Suppressor macrophage treated with lipopolysaccharide for 4 hours (primary cell): ENCODE measurements at places on chromosomes 4 and X.

DNA sequence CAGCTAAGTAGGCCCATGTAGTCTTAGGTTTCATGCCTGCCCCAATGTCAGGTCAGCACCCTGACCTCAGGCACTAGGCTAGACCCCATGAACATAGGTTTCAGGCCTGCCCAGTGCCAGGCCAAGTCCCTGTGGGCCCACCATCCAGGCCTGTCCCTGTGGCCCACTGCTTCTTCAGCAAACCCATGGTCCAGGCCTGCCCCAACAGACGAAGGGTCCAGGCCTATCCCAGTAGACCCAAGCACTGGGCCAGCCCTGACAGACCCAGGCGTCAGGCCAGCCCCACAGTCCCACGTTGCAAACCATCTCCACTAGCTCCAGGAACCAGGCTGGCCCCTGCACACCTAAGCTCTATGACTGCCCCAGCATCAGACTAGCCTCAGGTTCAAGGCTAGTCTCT is 92.4 kb downstream of the ENOX2 start:
- DNase-seq = no peak

DNA sequence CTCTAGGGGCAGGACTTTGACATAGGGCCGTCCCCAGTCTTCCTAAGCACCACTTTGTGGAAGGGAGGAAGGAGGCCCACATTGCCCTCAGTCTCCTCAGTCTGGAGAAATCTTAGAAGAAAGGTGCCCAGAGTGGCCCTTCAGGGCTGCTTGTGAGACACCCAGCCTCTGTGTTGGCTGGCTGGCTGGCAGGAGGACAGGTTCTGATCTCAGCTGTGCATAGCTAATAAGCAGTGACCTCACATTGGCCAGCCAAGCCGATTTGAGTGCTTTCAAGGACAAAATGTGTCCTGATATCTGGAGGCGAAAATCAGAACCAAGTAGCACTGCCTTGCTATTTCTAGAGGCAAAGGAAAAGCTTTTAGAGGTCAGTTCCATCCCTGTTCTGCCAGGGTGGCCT is 211.5 kb downstream of the BCOR start:
- DNase-seq = no peak

DNA sequence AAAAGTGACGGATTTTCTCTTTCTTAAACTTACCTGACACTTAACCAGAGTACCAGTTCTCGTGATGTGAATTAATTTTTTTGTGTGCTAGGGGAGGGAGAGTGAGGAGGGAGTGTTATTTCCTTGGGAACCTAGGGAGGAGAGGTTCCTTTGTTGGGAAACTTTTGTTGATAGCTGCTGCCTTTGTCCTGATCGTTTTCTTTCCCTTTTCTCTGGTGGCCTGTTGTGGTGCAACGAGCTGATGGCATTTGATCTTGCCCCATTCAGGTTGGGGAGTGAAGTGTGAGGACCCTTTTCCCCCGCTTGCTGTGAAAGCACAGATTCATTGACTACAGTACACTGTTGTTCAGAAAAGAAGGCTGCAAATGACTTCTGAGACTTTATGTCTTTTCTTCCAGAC is 59.8 kb downstream of the SLC9A6 start:
- no peak for DNase-seq

DNA sequence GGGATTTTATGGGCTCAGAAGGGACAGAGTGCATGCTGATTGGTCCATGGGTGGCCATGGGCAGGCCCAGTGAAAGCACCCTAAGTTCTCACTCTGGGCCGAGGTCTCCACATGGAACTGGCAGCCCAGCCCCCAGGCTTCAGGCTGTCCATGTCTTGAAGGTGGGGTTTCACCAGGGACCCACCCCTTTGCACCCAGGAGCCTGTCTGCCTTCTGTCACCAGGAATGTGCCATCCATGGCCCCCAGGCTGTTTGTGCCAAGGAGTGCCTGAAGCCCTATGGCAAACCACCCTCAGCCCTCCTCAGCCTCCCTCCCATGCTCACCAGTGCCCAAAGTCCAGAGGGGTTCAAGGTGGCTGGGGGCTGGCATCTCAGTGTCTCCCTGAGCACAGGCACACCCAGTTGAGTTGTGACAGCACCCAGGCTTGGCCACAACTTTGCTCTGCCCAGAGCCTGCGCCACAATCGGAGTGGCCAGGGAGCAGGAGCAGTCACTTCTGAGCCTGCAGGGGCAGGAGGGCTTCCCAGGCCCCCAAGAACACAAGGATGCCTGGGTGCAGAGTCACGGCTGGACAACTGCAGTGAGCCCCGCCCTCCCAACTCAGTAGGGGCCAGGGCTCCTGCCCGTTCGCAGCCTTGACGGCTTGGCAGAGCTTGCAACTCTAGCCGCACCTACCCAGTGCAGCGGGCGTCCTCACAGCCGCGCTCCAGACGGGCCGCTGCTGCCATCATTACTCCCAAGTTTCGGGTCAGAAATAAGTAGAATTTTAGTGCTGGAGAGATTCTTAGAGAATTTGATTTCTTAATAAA is 185.3 kb upstream of the NUDT6 start:
- no peak for DNase-seq

- DNase-seq = peak; percentile 77
Measured at GRCh38 chr4:73865431-73866096, 3.6 kb upstream of the CXCL1 start.

DNA sequence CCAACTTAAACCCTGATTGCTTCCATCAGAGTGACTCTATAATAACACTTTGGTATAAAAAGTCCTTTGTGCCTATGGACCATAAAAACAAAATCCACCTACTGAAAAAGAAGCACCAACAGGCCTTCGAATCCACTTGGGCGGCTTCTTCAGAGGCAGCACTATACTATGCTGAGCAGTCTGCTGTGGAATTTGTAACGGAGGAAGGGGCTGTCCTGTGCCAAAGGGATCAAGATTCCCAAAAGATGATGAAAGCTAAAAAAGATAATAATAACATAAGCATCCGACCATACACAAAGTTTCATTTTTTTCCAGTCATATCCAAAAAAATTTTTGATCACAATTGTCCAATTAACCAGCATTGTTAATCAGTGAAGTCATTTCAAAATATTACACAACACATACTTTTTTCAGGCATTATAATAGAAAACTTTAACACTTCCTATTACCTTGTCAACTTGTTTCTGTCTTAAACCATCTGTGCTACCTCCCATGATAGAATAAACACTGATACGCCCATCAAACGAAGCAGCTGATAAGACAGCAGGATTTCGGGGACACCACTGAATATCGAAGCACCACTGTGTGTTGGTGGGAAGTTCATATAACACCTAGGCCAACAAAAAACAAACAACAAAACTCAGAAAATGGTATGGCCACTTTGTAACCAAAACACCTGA is 24.1 kb downstream of the SEC31A start:
- no peak for DNase-seq
